PC-9 (cell line): ENCODE measurements at places on chromosomes 11 and 22.

DNA sequence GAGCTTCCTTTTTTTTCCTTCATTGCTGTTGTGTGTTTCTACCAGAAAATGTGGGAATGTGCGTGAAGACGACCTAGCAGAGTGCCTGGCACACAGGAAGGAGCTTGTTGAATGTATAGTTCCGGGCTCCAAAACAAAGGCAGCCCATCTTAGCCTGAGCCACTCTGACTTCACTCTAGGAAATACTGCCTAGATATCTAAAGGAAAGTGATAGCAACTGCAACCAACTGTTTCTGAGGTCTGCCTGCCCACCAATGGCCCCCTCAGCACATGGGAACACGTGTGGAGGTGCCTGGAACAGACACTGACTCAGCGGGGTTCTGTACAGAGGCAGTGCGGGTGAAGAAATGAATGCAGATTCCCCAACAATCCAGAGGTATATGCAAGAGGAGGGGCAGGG, 14.7 kb upstream of the XBP1 start:
- DNase-seq = no peak

DNA sequence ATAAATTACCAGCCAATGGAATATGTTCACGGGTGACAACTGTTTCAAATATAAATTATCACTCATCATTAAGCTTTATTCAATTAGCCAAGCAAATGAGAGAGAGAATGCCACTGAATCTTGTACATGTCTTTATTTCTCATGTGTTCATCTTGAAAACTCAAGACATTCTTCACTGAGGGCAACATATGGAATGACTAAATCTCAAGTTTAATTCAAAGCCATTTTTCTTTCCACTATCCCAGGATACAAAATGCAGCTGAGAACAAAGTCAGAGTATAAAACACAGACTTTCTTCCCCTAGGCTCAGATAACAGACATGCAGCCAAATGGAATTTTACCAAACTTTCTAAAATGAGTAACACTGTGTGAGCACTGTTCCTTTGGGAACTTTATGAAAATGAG, 12.1 kb upstream of the BBOX1 start:
- no peak for DNase-seq

DNA sequence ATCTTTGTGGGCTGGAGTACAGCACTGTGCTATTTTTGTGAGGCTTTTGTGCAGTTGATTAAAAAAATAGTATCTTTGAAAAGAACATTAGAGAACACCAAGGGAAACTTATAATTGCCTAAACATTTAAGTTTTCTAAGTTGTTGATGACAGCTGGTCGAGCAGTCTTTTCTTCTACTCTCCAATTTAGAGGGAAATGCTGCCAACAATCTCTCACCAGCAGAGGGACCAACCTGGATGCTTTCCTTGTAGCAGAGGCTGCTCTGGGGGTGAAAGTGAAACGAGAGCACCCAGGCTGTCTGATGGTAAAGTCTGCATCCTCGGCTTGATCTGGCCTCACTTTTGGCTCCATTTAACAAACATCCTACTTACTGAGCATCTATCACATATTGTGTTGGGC, 1286.5 kb upstream of the TENM4 start:
- no peak for DNase-seq

DNA sequence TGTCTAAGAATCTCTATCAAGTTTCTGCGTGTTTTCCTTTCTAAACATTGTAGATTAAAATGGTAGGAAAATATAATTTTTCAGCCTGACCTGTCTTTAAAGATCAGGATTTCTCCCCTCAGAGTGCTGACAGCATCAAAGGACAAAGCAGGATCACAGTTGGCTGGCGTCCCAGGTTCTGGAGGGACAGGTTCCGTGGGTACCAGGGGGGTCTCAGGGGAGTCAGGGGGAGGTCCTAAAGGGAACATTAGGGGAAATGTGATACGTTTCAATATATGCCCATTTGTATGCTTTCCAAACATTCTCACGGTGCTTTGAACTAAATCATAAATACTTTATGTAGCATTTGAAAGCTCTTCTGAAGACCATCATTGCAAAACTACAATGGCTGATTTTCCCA, 3.4 kb downstream of the MMP3 start:
- DNase-seq = no peak

DNA sequence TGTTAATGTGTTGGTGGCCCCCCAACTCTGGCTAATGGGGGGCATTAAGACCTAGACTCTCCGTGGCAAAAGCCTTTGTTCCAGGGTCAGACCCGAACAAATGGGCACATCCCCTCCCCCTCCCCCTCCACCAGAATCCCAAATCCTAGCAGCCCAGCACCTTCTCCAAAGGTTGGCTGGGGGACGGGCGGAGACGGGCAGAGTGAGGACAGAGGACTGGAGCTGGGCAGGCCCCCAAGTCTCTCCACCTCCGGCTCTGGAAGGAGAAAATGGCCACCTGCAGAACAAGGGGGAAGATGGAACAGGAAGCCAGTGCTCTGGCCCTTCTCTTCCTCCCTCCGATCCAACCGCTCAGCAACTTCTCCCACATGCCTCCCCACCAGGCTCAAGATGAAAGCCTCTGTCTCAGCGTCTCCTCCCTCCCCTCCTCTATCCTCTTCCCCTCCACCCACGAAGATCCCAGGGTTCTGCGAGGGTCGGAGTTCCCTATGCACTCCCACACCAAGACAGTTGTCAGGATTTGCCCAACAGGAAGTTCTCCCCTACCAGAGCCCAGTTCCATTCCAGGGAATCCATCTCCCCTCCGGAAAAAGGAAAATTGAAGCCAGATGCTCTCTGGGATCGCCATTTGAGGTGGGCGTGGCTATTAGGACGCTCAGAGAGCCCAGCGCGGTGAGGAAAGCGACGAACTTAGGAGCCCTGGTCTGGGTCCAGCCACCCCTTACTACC, 20.1 kb downstream of the ADA2 start:
- DNase-seq = no peak
